Immature natural killer cell (primary cell): ENCODE measurements at places on chromosomes 16 and 17. TPM values are rescaled to one million over a fixed set of nuclear protein-coding genes. Genes with fewer than 3 reads are reported as not detected.

DNA sequence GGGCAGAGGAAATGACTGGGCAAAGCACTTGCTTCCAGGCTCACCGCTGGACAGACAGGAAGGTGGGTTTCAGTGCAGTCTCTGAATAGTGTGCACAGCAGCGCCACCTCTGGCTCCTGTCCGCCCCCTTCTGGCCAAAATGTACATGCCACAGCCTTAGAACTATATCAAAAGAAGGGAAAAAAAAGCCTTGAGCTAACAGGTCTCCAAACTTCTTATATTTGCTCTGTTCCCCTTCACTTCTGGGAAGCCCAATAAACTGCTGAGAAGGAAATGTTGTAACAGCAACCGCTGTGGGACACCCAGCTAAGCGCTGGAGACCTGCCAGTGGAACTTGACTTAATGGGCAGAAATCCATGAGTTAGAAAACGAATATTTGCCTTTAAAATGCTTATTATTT lies 17.5 kb downstream of the COG7 start:
- peak; percentile 44 for DNase-seq
- peaks cover 17% of the 10 kb centered on the region for H3K36me3 ChIP-seq
- no peak overlapping the region for H3K27ac ChIP-seq
- no peak overlapping the region for H3K4me3 ChIP-seq
- no peaks in the 10 kb centered on the region for H3K27me3 ChIP-seq

GRCh38 chr16:89505204-89506112 lies 2.7 kb upstream of the SPG7 start:
- DNase-seq: peak; percentile 82
- H3K27me3 ChIP-seq: peaks cover 10% of the 10 kb centered on the region
- peaks cover 36% of the 10 kb centered on the region for H3K4me1 ChIP-seq
- no peaks in the 10 kb centered on the region for H3K36me3 ChIP-seq

DNA sequence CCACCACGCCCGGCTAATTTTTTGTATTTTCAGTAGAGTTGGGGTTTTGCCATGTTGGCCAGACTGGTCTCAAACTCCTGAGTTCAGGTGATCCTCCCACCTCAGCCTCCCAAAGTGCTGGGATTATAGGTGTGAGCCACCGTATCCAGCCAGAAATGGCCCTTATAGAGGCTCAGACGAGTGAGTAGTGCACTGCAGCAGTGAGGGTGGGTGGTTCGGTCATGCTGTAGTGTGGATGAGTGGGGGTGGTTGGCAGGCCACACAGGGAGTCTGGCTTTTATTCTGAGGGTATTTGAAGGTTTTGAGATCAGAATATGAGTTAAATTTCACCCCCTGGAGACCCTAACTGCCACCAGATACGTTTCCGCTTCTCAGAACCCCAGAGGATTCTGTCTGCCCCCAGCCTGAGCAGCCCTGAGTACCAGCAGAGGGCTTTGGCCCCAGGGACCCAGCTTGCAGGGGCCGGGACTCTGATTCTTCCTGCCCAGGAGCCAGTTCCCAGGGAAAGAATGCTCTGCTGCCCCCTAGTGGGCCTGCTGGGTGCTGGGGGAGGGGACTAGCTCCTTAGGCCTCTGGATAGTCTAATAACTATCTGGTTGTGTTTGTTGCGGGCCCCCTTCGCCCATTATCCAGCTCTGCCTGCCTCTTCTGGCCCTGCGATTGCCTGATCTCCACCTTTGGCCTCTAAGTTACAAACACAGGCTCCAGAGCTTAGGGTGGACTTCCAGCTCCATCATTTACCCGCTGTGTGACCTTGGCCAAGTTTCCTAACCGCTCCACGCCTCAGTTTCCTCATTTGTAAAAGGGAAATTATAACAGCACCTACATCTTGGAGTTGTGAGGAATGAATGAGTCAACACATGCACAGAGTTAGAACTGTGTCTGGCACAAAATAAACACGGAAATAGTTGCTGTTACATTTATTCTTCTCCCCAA lies 2.0 kb downstream of the ZNF771 start:
- peaks cover 21% of the 10 kb centered on the region for H3K4me1 ChIP-seq
- H3K4me3 ChIP-seq: peak overlapping the region; percentile 56
- peak; percentile 91 for DNase-seq
- no peaks in the 10 kb centered on the region for H3K27me3 ChIP-seq

Gene SCNN1G
- polyA plus RNA-seq: not detected

DNA sequence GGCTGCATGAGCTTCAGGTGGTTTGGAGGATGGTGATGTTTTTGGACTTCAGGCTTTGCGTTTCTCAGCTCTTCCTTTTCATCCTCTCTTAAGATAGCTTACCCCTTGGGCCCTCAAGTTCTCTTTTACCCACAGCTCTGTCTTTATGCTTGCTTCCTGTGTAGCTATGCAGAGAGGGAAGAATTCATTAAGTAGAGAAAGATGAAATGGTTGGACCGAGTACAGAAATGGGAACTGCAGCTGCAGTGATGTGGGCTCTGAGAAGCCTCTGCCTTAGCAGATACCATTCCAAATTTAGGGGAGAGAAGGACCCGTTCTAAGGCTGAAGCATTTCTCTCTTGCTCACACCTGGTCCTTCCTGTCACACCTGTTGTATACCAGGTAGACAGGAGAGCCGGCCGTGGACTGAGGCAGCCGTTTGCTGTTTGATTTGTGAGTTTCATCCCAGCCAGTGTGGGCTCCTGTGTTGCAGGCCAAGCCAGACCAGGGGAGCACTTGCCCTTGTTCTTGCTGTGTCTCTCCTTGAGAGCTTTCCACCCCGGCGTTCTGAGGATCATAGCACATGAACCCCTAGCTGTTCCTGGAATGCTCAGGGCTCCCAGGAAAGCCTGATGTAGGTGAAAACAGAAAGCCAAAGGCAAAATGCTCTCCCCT lies 392.7 kb downstream of the CPPED1 start:
- H3K27ac ChIP-seq: peak overlapping the region; percentile 32
- no peaks in the 10 kb centered on the region for H3K27me3 ChIP-seq
- no peak overlapping the region for H3K4me3 ChIP-seq

DNA sequence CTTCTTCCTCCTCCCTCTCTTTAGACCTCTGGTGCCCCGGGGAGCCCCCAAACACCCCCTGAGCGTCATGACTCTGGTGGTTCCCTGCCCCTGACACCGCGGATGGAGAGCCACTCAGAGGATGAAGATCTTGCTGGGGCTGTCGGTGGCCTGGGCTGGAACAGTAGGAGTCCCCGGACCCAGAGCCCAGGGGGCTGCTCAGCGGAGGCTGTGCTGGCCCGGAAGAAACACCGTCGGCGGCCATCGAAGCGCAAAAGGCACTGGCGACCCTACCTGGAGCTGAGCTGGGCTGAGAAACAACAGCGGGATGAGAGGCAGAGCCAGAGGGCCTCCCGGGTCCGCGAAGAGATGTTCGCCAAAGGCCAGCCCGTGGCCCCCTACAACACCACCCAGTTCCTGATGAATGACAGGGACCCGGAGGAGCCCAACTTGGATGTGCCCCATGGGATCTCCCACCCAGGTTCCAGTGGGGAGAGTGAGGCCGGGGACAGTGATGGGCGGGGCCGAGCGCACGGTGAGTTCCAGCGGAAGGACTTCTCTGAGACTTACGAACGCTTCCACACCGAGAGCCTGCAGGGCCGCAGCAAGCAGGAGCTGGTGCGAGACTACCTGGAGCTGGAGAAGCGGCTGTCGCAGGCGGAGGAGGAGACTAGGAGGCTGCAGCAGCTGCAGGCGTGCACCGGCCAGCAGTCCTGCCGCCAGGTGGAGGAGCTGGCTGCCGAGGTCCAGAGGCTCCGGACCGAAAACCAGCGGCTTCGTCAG lies 7.5 kb downstream of the HEXIM2 start:
- no peaks in the 10 kb centered on the region for H3K36me3 ChIP-seq
- H3K4me3 ChIP-seq: no peak overlapping the region
- no peak for DNase-seq
- H3K27me3 ChIP-seq: peaks cover 3% of the 10 kb centered on the region
- H3K27ac ChIP-seq: peak overlapping the region; percentile 77
- H3K4me1 ChIP-seq: peaks cover 28% of the 10 kb centered on the region

- no peak overlapping the region for H3K27ac ChIP-seq
- DNase-seq: no peak
- no peaks in the 10 kb centered on the region for H3K36me3 ChIP-seq
- H3K27me3 ChIP-seq: peaks cover 2% of the 10 kb centered on the region
- H3K4me3 ChIP-seq: no peak overlapping the region
Measured at GRCh38 chr16:48099455-48099854, 56.3 kb downstream of the ABCC12 start.

Gene DOC2B
- not detected for polyA plus RNA-seq

Gene CES3
- polyA plus RNA-seq: not detected

GRCh38 chr17:4782652-4783051 lies 3.5 kb downstream of the VMO1 start:
- H3K4me1 ChIP-seq: no peaks in the 10 kb centered on the region
- no peak for DNase-seq
- no peak overlapping the region for H3K4me3 ChIP-seq
- H3K27ac ChIP-seq: no peak overlapping the region
